ENCODE measurements at places on chromosomes 6 and 20.

GRCh38 chr20:3210346-3210745, 1.0 kb downstream of the ITPA start:
- no peak for DNase-seq

GRCh38 chr20:11651138-11651537, 266.6 kb upstream of the BTBD3 start:
- DNase-seq, result no peak

DNA sequence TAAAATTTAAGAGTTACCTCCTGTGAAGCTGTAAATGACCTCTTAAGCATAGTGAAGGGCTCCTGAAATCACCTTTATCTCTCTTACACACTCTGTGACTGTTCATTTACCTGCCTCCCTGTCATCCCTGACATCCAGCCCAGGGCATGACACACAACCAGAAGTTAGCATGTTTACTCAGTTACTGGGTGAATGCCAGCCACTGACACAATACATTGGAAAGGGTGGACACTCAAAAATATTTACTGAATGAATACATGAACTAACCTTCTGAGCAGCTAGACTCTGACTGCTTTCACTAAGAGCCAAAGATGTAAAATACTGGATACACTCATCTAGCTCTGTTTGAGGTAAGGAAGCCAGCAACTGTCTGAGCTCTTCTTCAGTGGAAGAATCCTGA, 25.3 kb downstream of the SERAC1 start:
- DNase-seq, result no peak

DNA sequence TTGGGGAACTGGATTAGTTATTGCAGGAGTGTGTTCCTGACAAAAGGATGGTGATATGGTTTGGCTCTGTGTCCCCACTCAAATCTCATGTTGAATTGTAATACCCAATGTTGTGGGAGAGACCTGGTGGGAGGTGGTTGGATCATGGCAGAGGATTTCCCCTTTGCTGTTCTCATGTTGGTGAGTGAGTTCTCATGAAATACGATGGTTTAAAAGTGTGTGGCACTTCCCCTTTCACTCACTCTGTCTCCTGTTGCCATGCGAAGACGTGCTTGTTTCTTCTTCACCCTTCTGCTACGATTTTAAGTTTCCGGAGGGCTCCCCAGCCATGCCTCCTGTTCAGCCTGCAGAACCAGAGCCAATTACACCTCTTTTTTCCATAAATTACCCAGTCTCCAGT, 16.2 kb upstream of the TREM1 start:
- DNase-seq, result no peak

DNA sequence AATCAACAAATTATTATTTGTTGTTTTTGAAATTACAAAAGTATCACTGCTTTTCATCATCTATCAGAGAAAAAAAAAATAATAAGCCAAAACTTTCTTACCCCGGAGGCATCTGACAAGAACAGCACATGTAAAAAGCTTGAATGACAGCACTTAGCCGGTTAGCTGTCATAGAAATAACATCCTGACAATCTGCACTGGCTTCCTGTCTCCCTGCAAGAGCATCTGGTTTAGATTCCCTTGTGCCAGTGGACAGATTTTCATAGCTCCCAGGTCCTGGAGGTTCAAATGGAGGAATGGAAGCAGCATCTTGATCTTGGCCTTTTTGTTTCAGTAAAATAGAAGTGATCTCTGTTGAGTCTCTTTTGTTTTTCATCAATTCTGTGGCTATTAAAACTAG, 74.8 kb downstream of the HACE1 start:
- DNase-seq, result no peak

- no peak for DNase-seq
Measured at GRCh38 chr6:4667591-4667990, 108.6 kb upstream of the CDYL start.

DNA sequence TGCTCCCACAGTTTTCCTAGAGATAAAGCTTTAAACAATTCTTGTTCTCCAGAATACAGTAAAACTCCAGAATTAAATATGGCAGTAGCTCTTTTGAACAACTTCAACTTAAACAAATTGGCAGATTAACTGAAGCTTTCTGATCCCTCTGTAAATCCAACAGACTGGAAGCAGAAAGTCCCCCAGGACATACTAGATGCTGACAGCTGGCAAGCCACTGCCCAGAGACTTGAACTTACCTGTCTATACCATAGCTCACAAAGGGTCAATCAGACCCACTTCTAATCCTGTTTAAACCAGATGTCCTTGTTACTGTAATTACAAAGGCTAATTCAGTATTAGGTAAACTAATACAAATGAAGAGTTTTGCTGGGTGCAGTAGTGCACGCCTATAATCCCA, 12.3 kb downstream of the GPLD1 start:
- DNase-seq, result no peak

GRCh38 chr6:136783495-136784270, 8.6 kb downstream of the MAP3K5 start:
- DNase-seq, result no peak

- DNase-seq, result no peak
Measured at GRCh38 chr6:138572885-138573284, 73.6 kb upstream of the NHSL1 start.
